NCI-H1417 (cell line): ENCODE measurements at places on chromosomes 1 and 21.

- no peak for DNase-seq
Measured at GRCh38 chr1:165855010-165855838, 27.8 kb downstream of the UCK2 start.

DNA sequence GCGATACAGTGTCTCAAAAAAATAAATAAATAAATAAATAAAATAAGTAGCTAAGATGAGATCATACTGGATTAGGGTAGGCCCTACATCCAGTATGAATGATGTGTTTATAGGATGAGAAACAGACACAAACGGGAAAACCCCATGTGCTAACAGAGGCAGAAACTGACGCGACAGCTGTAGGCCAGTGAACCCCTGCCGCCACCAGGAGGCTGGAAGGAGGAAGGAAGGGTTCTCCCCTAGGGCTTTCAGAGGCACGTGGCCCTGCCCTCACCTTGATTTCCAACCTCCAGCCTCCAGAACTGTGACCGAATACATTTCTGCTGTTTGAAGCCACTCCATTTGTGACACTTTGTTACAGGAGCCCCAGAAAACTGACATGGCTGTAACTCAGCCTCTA lies 38.5 kb downstream of the CHD5 start:
- no peak for DNase-seq

DNA sequence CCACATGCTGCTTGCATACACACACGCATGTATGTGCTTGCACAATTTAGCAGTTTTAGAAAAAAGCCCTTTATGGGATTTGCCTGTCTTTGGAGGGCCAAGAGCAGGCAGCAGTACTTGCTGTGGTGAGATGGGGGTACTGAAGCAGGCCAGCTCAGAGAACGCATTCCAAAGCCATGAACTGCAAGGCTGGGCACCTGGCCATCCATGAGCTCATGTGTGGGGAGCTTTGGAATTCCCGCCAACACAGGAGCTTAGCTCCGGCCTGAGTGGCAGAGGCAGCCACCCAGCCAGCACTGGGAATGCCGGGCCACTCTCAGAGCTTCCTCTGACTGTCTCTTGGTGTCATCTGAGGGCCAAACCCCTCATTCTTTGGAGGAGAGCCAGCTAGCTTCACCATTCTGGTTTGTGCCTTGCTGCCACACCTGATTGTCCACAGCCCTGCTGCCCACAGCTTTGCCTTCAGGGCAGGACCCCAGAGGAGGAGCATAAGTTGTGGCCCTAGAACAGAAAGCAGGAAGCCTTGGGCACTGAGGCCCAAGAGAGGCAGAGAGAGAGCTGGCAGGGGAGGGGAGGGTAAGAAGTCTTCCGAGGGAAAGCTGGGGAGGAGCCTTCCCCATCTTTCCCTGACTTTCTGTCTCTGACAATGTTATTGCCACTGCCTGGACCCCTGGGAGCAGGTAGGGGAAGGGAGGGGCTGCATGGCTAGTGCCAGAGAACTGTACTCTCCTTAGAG lies 92.1 kb upstream of the POU3F1 start:
- DNase-seq: no peak

- no peak for DNase-seq
Measured at GRCh38 chr1:64669098-64669675, 75.7 kb upstream of the RAVER2 start.

DNA sequence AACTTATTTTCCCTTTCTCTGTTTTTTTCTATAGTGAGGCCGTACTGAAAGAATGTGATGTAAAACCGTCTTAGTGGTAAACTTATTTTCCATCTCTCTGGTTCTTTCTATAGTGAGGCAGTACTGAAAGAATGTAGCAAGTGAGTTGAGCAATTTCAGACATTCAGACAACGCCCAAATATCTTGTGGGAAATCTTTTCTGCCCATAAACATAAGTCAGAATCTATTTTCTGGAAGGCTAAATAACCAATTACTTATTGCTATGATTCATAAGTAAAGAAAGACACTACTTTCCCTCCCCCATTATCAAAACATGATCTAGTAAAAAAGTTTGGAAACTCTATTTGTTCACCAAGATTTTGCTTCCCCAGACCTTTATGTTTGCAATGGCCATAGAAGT lies 18.8 kb upstream of the SCCPDH start:
- no peak for DNase-seq

DNA sequence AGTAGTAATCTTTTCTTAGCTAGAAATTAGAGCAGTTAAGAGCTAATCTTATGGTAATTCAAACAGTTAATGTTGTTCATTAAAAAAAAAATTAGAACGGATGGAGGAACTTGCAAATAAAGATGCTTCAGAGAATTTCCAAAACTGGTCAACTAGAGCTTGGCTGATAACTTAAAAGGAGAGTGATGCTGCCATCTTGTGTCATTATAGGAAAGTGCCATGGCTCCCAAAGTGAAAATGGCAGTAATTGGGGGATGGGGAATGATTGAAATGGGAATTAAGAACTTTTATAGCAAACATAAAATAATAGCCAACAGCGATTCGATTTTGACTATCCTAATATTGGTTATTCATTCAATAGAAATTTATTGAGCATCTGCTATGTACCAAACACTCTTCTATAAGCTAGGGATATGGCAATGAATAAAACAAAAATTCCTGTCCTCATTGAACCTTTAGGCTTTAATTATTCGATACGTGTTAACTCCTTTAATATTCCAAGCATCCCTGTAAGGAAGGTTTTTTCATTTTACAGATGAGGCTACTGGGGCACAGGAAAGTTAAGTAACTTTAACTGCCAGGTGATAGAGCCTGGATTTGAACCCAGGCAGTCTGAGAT lies 5.7 kb upstream of the PLPP3 start:
- DNase-seq: peak; percentile 32

GRCh38 chr1:23101101-23101827 lies 67.4 kb downstream of the LUZP1 start:
- no peak for DNase-seq

DNA sequence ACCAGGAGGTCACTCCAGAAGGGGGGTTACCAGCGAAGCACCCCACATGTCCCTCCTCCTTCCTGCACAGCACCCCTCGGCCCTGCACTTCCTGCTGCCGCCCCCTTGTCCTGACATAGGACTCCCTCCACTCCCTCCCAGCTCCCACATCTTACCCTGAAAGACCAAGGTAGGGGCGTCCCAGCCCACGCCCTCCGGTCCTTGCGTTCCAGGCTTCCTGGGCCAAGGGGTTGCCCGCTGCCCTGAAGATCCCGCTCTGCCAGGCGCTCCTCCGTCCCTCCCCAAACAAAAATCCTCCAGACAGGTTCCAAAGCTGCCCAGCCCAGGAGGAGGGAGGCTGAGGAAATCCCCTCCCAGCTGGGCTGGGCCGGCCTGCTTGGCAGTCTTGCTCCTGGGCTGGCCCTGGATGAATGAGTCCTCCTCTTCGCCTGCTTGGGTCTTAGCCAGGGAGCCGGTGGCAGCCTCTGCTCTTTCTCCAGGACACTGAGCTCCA lies at the start of gene RHBDL2:
TSS of gene RHBDL2 (minus strand) at position 304 of the 493 bp plus-strand sequence. CDS start 22,618 bp downstream, outside the sequence.
- DNase-seq: no peak

GRCh38 chr1:203084588-203085527 lies 954 bp downstream of the MYOG start:
- peak; percentile 12 for DNase-seq

DNA sequence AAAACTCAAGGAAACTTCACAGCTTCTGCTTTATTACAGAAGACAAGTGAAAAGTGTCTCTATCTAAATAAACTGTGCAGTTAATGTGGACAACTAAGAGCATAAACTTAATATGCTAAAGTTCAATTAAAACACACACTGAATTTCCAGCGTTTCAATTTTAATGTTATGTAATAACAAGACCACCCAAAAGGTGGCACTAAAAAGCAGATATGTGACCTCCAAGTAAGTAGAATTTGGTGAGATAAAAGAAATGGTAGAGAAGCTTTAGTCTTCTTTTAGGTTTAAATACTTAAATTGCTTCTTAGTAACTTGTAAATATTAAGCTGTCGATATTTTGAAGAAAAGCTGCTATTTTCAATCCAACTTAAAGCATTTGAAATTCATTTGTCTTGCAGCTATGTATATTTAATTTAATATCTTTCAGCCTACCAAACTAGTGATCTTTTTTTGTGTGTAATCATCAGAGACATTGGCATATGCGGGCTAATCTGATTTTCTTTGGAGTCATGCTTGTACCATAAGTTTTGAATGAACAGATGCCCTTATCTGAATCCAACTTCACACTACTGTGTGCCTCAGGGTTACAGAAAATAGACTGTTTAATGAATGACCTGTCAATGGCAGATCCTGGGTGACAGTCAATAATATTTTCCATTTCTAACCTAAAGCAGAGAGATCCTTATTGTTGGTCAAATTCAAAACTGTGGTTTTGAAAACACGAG lies 36.5 kb upstream of the ADAMTS1 start:
- no peak for DNase-seq

- peak; percentile 21 for DNase-seq
Measured at GRCh38 chr1:214004014-214004413, 16.2 kb downstream of the PROX1 start.

- peak; percentile 38 for DNase-seq
Measured at GRCh38 chr1:53176452-53177208, 20.0 kb upstream of the CPT2 start.

- DNase-seq: no peak
Measured at GRCh38 chr21:20968391-20968790, 29.8 kb upstream of the NCAM2 start.

GRCh38 chr1:28682840-28683239 lies 14.3 kb downstream of the GMEB1 start:
- no peak for DNase-seq

DNA sequence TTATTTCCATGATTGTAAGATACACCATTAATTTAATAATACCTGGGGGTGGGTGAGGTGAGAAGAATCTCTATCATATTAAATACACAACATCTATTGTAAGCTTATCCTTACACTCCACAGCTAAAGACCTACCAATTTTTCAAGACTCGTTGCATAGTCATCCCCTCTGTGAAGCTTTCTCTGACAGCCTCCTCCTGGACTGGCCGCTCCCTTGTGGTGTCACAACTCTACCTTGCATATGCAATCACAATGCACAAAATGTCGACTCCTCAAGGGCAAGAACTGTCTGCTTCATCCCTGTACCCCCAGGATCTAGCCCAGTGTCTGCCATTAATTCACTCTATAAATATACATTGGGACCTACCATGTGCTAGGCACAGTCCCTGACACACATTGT lies 2.4 kb upstream of the PTGFRN start:
- DNase-seq: no peak

- DNase-seq: no peak
Measured at GRCh38 chr1:183414365-183414764, 3.8 kb downstream of the NMNAT2 start.

DNA sequence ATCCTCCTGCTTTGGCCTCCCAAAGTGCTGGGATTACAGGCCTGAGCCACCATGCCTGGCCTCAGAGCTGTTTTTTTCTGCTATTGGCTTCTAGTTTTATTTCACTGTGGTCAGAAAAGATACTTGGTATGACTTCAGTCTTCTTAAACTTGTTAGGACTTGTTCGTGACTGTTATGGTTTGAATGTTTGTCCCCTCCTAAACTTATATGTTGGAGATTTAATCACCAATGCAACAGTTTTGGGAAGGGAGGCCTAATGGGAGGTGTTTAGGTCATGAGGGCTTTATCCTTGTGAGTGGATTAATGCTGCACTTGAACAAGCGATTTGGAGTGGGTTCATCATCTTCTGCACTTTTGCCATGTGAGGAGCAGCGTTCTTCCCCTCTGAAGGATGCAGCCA lies 24.5 kb upstream of the SOD1 start:
- no peak for DNase-seq

GRCh38 chr1:46039571-46040052 lies 92.8 kb downstream of the PIK3R3 start:
- DNase-seq: no peak

GRCh38 chr1:157969697-157970485 lies 23.6 kb upstream of the KIRREL1 start:
- peak; percentile 23 for DNase-seq

GRCh38 chr1:82330330-82330729 lies 529.6 kb downstream of the ADGRL2 start:
- no peak for DNase-seq

DNA sequence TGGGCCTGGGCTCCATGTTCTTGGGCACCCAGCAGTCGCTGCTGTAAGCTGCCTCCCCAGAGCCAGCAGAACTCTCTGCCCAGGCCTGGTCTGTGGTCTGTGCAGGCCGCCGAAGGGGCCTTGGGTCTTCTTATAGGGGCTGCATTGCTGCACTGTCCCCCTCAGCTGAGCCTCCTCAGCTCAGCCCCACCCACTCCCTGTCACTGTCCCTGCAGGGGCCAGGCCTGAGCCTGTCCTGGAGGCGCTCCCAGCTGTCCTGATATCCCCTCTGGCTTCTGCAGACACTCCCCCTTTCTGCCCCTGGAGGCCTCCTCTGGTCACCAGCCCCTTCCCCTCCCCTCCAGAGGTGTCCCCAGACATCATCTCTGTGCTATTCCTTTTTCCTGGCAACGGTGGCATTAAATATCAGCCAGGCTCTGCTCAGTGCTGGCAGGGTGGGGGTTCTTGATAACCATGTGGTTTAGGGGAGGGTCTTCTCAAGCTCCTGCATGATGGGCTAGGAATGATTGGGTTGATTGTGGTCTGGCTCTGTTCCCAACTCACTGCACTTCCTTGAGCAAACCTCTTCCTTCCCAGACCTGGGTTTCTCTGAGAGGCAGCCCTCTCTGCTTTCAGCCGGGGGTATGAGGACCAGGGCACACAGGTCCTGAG lies 3.7 kb upstream of the FOXO6 start:
- DNase-seq: peak; percentile 16

GRCh38 chr1:25096307-25097150 lies 135.8 kb downstream of the SYF2 start:
- DNase-seq: no peak

GRCh38 chr1:78351551-78352216 lies 139.1 kb upstream of the PTGFR start:
- no peak for DNase-seq

DNA sequence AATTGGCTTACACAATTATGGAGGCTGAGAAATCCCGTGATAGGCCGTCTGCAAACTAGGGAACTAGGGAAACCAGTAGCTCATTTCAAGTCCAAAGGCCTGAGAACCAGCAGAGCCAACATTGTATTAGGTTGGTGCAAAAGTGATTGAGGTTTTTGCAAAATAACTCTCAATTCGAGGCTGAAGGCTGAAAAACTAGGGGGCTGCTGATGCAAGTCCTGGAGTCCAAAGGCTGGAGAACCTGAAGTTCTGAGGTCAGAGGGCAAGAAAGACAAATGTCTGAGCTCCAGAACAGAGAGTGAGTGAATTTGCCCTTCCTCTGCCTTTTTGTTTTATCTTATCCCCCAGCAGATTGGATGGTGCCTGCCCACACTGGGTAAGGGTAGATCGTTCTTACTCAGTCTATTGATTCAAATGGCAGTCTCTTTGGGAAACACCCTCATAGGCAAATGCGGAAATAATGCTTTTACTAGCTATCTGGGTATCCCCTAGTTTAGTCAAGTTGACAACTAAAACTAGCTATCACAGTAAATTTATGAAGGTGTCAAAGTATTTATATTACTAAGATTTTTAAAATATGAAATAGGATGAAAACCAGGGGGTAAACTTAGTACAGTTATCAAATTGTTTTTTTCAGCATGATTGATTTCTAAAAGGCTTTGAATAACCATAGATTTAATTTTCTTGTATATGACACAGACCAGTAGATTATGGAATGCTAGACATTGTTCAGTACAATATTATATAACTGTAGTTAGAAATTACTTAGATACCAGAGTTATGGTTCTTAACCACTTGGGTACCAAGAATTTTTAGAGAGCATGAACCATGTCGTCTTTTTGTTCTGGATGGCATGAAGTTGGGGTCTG lies 15.4 kb downstream of the RABGAP1L start:
- DNase-seq: no peak

- DNase-seq: no peak
Measured at GRCh38 chr1:117173006-117173405, 37.7 kb downstream of the VTCN1 start.
